ENCODE measurements at places on chromosomes 12 and 14.

DNA sequence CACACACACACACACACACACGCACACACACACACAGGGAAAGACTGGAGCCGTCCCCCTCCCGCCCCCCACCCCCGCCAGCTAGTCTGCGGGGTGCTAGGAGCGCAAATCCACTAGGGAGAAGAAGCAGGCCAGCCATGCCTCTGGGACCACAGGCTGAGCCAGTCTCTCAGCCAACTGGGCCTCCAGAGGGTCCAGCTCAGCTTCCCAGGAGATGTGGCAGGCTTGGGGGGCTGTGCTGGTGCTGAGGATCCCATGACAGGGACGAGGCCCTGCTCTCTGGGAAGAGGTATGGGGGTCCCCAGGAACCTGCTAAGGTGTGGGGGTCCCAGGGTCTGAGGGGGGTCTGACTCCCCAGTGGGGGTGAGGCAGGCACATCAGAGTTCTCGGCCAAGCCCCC lies 133.5 kb downstream of the NCOR2 start:
- DNase-seq = no peak

GRCh38 chr12:28369483-28369882 lies 179.2 kb downstream of the CCDC91 start:
- peak; percentile 2 for DNase-seq

GRCh38 chr14:61703342-61704129 lies 8.2 kb downstream of the HIF1A start:
- no peak for DNase-seq

- peak; percentile 49 for DNase-seq
Measured at GRCh38 chr12:47950856-47951468, 12.4 kb upstream of the TMEM106C start.

GRCh38 chr14:32399920-32400319 lies 70.8 kb downstream of the AKAP6 start:
- no peak for DNase-seq

DNA sequence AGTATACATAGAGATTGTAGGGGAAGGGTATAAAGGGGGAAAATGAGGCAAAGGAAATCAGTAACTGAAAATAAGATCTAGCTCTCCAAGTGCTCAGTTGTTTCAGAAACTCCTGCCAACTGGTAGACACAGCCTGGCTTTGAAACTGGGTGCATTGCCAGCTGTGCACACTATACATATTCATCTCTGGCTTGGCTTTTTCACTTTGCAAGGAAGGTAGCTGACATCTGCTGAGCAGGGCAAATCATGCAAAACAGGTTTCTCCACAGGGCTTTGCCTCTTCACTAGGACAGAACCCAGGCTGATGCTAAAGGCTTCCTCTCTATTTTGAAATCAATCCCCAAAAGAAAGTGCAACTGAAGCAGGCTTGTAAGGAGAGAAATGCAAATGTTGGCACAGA lies 101.5 kb downstream of the HELB start:
- DNase-seq = no peak
